ENCODE measurements at places on chromosomes 6 and 20.

- no peak for DNase-seq
Observed at GRCh38 chr6:157035546-157035945, 258.4 kb downstream of the ARID1B start.

DNA sequence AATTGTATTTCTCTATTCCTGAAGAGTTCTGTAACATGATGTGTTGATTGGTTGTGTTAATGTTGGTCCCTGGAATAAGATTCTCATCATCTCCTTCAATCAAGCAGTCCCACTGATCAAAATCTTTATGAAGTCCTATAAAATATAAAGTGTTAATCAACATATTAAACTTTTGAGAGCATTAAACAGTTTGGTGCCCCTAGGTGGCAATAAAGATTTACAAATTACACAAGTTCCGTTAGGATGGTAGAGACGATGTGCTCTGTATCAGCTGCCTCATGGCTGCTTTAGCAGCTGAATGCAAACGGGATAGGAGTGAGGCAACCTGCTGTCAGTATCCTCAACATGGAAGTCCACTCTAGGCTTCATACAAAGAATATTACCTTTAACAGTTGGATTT is 16.9 kb downstream of the TDRD6 start:
- no peak for DNase-seq

- DNase-seq, result no peak
Observed at GRCh38 chr20:38304845-38305447, 990 bp downstream of the BPI start.

GRCh38 chr20:33670715-33671499 is 3.3 kb downstream of the NECAB3 start:
- DNase-seq, result no peak

DNA sequence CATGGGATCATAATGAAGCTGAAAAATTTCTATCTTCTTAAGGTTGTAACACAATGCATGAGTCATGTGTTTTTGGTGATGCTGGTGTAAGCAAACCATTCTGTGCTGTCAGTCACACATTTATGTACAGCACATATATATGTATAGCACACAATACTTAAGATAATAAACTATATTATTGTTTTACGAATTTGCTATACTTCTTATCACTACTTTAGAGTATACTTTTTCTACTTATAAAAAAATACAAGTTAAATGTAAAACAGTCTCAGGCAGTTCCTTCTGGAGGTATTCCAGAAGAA is 920.1 kb upstream of the FLRT3 start:
- DNase-seq, result no peak

Data from stimulated activated CD8-positive, alpha-beta memory T cell treated with anti-CD3 and anti-CD28 coated beads, Interleukin-2, amount 100 ng/mL, for 1 hour (primary cell).